Pulmonary artery endothelial cell (primary cell): ENCODE measurements at places on chromosomes 2 and 18.

GRCh38 chr2:72084584-72084976 is 63.1 kb downstream of the CYP26B1 start:
- no peak for DNase-seq

- DNase-seq, result no peak
These were observed 12.5 kb downstream of the PRKAG3 start for GRCh38 chr2:218819093-218819492.

DNA sequence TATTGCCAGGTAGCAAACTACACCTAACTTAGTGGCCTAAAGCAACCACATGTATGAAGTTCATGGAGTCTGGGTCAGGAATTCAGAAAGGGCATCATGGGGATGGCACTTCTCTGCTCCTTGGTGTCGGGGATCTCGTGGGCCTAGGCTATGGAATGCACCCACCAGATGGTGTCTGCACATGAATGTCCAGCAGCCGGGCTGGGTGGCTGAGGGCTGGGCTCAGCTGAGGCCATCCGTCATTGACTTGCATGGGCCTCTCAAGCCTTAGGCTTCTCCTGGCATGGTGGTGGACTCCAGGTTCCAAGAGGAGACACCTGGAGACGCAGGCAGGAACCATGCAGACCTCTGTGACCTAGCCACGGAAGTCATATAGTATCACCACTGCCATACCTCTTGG is 26.0 kb upstream of the RPL31 start:
- no peak for DNase-seq

- no peak for DNase-seq
These were observed 844.3 kb downstream of the MBD2 start for GRCh38 chr18:53380063-53380639.

- DNase-seq, result no peak
These were observed 49.4 kb downstream of the POLE4 start for GRCh38 chr2:75007819-75008218.

GRCh38 chr2:228600265-228600664 is 418.8 kb upstream of the SPHKAP start:
- DNase-seq, result no peak

DNA sequence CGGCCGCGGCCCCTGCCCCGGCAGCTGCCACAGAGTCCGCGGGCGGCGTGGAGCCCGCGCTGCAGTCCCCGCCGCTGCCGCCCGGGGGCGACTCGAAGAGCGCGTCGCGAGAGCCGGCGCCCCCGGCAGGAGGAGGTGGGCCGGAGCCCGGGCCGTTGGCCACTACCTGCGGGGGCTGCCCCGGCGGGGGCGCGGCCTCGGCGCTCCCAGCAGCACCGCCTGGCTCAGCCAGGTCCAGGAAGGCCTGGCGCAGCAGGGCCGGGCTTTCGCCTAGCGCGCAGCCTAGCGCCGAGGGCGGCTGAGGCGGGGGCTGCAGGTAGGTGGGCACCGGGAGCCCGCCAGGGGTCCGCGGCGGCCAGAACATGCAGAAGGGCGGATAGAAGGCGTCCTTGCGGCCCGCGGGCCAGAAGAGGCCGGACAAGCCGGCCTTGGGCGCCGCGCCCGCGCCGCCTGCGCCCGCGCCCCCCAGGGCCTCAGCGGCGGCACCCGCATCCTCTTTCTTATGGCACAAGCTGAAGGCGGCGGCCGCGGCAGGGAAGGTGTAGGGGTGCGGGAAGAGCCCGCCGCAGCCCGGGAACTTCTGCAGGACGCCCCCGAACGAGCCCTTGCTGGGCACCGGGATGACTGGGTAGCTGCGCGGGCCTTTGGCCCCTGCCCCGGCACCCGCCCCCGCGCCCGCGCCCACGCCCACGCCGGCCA is 3.9 kb downstream of the SKOR2 start:
- DNase-seq, result no peak

DNA sequence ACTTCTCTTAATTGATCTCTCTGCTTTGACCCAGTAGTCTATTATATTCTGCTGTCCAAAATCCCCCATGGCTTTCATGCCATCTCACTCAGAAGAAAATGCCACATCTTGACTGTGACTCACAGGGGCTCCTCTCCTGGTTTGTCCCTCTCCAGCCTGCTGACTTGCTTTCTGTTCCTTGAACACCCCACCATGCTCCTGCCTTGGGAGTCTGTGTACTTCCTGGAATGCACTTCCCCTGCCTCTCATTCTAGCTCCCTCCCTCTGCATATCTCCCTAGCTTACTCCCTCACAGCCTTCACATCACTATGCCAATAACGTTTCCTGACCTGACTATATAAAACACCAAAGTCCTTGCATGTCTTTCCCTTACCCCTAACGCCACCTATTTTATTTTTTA is 167.2 kb downstream of the TRIB2 start:
- no peak for DNase-seq

DNA sequence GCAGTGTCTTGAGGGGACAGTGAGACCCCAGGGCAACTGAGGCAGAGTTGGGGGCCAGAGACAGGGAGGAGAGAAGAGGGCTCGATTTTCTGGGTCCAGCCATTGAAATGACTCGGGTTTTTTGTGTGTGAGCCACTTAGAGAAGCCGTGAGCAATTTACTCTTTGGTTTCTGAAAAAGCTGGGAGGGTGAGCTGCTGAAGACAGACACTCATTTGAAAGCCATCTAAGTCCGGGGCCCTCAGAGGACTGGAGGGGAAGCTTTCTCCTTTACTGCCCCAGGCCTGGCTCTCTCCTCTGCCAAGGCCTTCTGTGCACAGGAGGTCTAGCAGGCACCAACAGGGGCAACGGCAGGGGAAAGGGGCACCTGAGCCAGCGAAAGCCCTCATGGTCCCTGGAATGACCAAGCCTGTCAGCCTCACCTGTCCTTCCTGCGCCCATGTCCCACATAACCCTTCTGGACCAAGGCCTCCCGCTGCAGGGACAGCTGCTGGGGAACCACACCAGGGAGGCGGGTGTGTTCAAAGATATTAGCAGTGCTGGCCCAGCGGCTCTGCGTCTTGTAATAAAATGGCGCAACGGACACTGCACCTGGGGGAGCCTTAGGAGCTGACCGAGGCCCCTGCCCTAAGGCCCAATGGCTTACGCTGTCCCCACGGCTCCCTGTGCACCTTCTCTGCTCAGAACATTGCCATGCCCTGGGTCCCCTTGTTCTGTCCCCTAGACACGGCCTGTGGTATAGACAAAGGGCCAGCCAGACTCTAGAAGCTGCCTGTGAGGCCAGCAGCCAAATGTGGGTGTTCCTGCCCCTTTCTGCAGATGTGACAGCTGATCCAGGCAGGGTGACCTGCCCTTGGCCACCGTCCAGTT is 45.8 kb downstream of the HS6ST1 start:
- no peak for DNase-seq

GRCh38 chr2:27370026-27370815 is at the start of the genes EIF2B4 and SNX17:
Gene EIF2B4 (minus strand): TSS chr2:27370338. CDS start chr2:27370314, 24 bp downstream.
Gene SNX17 (plus strand): TSS chr2:27370616. CDS start chr2:27370744, 128 bp downstream.
- peak; percentile 96 for DNase-seq

DNA sequence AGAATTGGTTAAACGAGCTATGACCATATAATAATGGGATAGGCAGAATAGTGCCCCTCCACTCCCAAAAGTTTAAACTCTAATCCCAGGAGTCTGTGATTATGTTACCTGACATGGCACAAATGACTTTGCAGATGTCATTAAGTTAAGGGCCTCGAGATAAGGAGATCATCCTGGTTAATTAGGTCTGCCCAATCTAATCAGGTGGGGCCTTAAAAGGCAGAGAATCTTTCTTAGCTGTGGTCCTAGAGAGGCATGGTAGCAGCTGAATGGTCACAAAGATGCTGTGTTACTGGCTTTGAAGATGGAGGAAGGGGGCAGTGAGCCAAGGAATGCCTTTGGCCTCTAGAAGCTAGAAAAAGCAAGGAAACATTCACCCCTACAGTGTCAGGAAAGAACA is 31.1 kb downstream of the TACR1 start:
- DNase-seq, result no peak

- DNase-seq, result no peak
These were observed 64.9 kb downstream of the HS1BP3 start for GRCh38 chr2:20585710-20586594.

DNA sequence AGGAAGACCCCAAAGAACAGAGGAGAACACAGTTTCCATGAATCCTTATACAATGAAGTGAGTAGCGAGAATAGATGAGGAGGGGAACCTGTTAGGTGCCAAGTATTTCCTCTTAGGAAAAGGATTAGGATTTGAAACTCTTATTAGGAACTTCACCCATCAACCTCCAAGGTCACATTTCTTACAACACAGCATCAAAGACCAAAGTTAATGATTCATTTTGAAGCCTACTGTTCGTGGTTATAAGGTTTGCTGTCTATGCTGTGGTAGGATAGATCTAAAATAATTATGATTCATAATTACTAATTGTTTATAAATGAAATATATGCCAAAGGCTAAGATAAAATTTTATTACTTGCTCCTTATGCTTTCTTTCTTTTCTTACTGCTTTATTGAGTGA is 6.1 kb downstream of the CFAP221 start:
- no peak for DNase-seq

- no peak for DNase-seq
These were observed 2798.7 kb upstream of the TEKT4 start for GRCh38 chr2:92072461-92073035.

DNA sequence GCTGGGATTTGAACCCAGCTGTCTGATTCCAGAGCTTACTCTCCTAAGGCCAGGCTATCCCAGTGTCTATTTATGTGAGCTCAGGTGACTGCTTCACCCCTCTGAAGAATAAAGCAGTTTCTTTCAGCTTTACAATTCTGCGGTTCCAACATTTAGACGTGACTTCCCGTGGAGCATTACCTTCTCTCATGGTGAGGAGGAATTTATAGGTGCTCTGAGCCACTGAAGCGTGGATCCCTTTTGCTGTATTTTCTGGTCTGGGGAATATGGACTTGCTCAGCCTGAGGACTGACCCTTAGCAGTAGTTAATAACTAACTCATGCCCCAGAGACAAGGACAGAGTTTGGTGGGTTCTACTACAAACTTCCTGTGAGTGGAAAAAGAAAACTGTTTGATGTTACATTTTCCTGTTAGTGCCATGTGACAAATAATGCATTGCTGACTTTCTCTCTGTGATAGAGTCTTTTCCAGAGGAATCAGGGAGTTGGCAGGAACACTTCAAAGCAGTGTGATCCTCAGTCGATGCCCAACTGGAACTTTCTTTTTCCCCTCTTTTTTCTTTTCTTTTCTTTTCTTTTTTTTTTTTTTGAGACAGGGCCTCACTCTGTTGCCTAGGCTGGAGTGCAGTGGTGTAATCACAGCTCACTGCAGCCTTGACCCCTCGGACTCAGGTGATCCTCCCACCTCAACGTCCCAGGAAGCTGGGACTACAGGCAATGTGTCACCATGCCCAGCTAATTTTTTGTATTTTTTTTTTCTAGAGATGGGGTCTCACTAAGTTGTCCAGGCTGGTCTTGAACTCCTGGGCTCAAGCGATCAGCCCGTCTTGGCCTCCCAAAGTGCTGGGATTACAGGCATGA is 21.9 kb downstream of the CASP10 start:
- DNase-seq, result no peak

DNA sequence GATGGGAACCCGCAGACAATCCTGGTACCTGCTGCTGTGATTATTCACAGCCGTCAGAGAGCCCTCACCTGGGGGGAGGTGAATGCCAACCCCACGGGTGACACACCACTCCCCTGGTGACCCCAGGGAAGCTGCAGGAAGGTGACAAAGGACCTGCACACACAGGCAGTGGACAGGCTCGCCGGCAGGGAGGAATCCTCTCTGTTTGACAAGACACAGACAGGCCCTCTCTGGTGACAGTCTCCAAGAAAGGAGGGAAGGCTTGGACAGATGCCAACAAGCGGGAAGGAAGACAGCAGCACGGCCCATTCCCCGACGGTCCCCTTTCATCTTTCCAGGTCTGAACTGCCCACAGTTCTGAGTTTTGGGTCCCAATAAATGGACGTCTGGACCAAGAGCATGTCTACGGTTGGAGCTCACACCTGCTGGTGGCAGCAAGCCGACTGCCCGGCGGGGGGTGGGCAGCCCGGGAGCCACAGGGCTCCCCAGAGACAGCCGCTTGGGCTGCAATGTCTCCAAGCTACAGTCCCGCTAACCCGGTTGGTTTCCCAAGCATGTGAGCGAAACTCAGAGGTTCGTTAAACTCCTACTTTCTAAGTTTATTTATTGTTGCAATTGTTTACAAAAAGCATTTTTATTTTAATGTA is 31.8 kb downstream of the HDAC4 start:
- no peak for DNase-seq

DNA sequence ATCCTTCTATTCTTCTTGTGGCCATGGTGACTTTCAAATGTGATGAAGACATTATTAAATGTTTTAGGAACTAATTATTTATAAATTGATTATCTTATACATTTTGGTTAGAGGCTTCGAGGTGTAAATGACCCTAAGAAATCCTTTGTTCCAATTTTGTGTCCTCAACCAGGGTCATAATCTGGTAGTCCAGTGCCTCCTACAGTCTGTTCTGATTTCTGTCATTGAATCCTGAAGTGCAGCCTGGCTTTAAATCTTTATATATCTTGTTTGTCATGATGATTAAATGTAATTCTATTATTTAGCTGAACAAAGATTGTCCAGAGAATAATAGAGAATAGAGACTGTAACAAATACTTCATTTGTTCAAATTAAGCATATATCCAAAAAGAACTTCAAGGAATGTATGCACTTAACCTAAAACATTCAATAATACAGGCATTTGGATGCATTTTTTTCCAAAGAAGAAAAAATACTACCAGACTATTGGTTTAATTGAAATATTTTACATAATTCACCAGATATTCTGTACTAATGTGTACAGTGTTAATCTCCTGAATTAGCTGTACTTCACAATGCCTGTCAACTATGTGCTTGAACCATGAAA is 89.8 kb downstream of the PRPF40A start:
- DNase-seq, result no peak

DNA sequence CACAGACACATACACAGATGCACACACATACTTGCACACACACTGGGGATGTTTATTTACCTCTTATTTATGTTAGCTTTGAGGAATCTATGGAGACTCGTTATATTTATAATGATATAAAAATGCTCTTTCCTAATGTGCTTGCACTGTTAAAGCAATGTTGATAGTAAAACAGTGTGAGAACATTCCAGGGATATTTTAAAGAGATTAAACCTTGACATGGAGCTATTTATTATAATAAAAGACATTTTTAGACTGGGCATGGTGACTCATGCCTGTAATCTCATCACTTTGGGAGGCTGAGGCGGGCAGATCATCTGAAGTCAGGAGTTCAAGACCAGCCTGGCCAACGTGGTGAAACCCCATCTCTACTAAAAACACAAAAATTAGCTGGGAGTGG is 557.3 kb upstream of the ZNF804A start:
- no peak for DNase-seq

- no peak for DNase-seq
These were observed 8.1 kb downstream of the KLHL14 start for GRCh38 chr18:32764611-32765244.
